ENCODE measurements at places on chromosomes 1 and 21.
A peak's percentile ranks its signal among the peaks of the same experiment; 100 is the strongest.

DNA sequence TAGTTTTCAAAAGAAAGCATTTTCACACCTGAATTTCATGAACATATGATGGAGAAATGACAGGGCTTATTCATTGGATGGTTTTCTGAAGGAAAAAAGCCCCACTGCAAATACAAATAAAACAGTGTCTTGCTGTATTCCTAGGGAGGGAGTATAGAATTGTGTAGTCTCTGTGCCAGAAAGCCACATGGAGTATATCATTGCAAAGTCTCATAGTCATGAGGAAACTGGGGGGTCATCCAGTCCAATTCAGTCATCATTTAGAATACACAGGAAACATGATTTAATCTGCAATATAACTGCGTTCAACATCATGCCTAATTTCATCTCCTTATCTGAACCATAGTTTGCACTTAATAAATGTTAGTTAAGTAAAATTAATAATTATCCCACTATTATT is 222.3 kb downstream of the NTNG1 start:
- no peak for DNase-seq

GRCh38 chr1:109883248-109883955 is 27.2 kb upstream of the CSF1 start:
- no peak for DNase-seq

- DNase-seq = no peak
Measured at GRCh38 chr1:224223819-224224714, 41.0 kb downstream of the DEGS1 start.

- DNase-seq = no peak
Measured at GRCh38 chr21:44521301-44521927, 18.6 kb downstream of the KRTAP10-1 start.

GRCh38 chr1:183812686-183813569 is 8.0 kb downstream of the RGL1 start:
- DNase-seq = no peak

DNA sequence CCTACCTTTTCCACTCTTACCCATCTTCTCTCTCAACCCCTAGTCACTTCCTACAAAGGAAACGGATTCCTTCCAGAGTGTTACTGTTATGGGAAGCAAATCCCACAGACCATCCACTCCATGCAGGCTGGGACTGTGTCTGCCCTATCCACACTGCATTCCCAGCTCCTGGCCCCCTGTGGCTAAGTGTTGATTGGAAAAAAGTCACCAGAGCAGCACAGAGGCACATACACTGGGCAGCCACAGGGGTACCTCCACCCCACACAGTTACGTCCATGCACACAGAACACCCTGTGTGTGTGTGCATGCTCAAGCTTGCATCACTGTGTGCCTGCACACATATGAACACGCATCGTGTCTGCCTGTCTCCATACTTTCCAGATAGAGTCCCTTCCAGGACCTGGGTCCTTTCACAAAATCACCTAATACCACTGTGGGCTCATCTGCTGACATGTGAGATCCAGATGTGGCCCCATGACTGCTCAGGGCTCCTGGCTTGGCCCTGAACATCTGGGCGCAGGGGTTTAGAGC is 4.2 kb upstream of the SERINC2 start:
- DNase-seq = no peak

DNA sequence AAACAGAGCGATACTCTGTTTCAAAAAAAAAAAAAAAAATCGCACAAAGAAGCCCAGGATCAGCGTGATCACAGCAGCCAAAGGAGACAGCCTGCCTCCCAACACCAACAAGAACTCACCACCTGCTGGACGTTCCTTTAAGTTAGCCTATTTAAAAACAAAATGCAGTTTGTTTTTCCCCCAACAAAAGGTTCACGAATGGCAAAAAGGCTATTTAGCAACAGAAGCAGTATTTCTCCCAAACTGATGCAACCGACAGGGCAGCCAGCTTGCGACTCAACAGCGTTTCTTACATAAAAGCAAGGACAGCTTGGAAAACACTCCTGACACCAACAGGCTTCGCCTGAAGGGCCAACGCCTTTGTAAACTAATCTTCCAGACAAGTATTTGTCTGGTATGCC is 6.8 kb downstream of the SSU72 start:
- DNase-seq = no peak

GRCh38 chr1:234973426-234974250 is 155.0 kb downstream of the TOMM20 start:
- DNase-seq = no peak

DNA sequence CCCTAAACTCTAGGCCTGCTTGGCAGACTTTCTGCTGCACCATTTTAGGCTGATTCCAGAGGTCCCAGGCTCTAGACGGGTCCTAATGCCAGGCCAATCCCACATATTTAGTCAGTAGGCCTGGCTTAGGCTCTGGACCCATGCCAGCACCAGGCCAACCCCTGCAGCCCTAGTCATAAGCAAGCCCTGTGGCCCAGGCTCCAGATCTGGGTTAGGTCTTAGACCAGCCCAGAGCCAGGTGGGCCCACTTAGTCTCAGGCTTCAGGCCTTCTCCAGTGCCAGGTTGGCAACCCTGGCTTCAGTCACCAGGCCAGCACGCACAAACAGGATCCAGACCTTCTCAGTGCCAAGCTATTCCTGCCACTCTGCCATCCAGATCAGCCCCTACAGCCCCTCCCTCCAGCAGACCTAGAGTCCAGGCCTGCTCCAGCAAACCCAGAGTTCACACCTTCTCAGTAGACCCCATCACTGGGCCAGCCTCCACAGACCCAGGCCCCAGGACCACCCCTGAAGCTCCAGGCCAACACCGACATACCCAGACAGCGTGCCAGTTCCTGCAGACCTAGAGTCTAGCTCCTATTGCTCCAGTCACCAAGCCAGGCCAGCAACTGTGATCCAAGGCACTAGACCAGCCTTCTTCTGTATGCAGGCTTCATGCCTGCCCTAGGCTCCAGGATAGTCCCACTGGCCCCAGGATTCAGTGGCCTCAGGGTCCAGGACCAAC is 467.6 kb downstream of the RWDD3 start:
- no peak for DNase-seq

- DNase-seq = no peak
Measured at GRCh38 chr1:160095382-160096105, 2.9 kb downstream of the IGSF8 start.

DNA sequence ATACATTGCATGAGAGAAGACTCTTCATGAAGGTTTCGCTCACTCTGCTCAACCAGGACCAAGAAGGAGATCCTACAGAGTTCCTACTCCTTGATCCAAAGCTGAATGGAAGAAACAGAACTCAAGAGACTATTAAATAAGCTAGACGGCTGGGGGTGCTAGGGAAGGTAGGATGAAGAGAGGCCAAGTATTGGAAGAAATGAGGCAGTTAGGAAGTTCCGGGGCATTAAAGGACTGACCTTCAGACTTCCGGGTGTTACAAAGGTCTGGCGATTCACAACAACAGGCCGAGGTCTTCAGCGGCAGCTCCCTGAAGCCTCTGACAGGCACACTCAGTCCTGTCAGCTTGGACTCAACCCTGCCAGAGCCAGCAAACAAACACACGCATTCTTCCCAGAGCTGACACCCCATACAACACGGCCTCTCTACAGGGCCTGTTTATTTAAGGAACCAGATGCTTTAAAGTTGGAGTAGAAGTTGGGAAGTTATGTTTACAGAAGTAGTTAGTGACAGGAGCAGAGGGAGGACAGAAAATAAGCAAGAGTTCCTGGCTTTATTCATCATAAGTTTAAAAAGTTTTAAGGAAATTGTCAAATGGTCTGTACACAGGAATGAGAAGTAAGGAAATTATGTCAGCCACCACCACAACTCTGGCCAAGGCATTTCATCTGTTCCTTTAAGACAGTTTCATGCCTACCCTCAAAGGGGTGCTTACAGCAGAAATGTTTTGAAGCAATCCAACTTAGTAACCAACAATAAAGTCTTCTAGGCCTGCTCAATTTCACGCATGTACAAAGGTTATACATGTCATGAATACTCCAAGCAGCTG is 4.7 kb downstream of the SORT1 start:
- DNase-seq = no peak

- no peak for DNase-seq
Measured at GRCh38 chr1:188429386-188429785, 1600.6 kb downstream of the PLA2G4A start.

GRCh38 chr1:234272656-234273312 is 100.5 kb upstream of the COA6 start:
- no peak for DNase-seq

- DNase-seq = no peak
Measured at GRCh38 chr1:168392958-168393549, 112.4 kb downstream of the TBX19 start.

GRCh38 chr1:69110851-69111250 is 456.9 kb upstream of the LRRC7 start:
- DNase-seq = no peak

GRCh38 chr1:180640531-180640949 is 8.7 kb downstream of the XPR1 start:
- no peak for DNase-seq

DNA sequence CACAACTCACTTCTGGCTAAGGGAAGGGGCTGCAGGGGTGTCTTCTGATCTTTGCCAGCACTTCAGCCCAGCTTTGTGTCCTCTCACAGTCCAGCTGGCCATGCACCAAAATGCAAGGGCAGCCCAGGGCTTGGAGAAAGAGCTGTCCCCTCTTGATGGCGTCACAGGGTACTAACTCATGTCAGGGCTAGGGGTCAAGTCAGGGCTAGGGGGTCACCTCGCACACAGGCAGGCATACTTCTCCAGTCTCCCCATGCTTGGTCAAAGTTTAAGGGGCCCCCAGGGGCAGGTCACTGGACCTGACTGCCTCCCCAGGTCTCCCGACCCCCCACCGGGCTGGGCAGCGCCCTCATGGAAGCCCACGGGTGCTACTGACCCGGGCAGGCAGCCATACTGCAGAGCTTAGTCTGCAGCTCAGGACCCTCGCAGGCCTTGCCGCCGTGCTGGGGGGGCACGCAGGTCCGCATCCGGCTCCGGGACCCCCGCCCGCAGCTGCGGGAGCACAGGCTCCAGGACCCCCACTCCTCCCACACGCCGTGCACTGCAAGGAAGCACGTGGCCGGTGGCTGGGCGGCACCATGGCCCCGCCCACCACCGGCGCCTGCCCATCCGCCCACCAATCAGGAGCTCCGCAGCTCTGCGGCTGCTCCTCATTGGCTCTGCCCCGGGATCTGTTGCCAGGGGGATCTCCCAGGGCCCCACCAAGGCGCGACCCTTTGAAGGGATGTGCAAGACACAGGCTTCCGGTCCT is 21.5 kb downstream of the ADGRB2 start:
- DNase-seq = no peak

DNA sequence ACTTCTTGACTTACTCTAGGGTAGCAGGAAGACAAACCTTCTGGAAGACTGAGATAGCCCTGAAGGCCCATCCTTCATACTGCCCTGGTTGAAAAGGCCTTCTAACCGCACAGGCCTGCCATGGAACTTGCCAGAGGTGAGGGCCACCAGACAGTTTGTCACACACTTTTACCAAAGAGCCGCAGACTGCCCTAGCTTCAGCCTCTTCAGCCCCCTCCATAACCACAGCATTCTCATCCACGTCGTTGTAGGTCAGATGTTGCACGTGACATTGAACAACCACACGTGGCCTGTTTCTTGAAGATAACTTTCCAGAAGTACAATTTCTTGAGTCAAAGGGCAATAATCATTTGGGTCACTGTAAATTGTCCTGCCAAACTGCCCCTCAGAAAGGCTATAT is 18.9 kb downstream of the ZNF362 start:
- DNase-seq = no peak

DNA sequence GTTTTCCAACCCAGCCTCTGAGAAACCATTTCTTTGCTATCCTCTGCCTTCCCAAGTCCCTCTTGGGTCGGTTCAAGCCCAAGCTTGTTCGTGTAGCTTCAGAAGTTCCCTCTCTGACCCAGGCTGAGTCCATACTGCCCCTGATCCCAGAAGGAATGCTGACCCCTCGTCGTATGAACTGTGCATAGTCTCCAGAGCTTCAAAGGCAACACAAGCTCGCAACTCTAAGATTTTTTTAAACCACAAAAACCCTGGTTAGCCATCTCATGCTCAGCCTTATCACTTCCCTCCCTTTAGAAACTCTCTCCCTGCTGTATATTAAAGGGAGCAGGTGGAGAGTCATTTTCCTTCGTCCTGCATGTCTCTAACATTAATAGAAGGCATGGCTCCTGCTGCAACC is 23.8 kb downstream of the EIF2D start:
- DNase-seq = no peak

DNA sequence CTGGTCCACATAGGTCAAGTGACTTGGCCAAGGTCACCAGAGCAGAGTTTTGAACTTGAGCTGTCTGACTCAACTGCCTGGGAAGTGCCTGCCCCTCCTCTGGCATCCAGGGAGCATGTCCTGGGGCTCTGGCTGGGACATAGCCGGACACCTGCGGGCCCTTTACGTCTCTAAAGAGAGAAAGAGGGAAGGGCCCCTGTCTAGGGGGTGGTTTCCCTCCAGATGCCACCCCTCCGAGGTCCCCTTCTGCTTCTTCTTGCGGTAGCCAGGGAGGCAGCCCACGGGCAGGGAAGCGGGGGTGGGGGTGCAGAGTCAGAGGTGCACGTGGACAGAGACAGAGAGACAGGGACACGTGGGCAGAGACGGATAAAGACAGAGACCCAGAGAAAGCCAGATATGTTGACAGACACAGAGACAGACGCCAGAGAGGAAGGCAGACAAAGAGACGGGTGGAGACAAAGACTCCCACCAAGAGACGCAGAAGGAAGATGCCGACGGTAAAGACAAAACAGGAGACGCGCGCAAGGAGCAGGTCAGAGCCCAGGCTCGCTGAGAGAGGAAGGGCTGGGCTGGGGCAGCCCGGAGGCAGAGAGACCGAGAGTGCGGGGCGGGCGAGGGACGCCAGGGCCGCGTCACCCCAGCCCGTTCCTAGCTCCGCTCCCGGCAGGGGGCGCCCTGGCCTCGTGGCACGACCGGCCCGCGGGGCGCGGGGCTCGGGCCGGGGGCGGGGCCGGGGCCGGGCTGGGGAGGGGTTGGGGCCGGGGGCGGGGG is 458 bp upstream of the ALPL start:
- peak; percentile 51 for DNase-seq

DNA sequence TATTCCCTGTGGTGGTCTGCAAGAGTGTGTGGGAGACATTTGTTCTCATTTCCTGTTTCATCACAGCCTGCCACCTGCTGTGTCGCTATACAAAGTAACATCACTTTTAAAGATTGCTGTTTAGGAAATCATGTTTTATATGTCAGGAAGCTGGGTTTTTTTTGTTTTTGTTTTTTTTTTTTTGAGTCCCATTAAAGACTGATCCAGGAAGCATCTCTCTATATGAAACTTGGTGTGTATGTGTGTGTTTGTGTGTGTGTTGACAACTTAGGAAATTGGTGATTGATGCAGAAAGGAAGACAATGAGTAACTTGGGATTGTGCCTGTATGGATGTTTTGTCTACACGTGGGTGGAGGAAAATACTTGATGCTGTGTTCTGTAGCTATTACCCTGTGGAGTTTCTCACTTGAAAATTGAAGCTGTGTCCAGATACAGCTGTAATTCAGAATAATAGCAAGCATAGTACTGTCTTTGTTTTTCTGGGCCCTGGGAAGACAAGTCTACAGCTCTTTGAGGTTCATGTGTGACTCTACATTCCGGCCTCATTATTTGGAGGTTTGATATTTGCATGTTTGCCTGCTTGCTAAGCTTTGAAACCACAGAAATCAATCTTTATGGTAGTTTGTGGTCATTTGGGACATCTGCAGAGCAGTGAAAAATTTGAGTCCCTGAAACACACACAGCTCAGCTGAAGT is 47.9 kb downstream of the LAMC1 start:
- no peak for DNase-seq

GRCh38 chr1:63731117-63732043 is 42.4 kb upstream of the ROR1 start:
- no peak for DNase-seq

- no peak for DNase-seq
Measured at GRCh38 chr1:228646717-228647522, 88.4 kb upstream of the RHOU start.

All from activated CD4-positive, CD25-positive, alpha-beta regulatory T cell treated with anti-CD3 and anti-CD28 coated beads, Interleukin-2, amount 50 U/mL, for 16 hours (primary cell).